ENCODE measurements at places on chromosomes 1 and 21. TPM values are rescaled to one million over a fixed set of nuclear protein-coding genes. Genes with fewer than 3 reads are reported as not detected.

GRCh38 chr1:205481629-205482151 lies 22.8 kb upstream of the CDK18 start:
- H3K36me3 ChIP-seq = no peaks in the 10 kb centered on the region
- no peak overlapping the region for H3K4me3 ChIP-seq
- peaks cover 53% of the 10 kb centered on the region for H3K27me3 ChIP-seq
- peaks cover 11% of the 10 kb centered on the region for H3K4me1 ChIP-seq
- no peak overlapping the region for H3K27ac ChIP-seq
- no peak for DNase-seq

GRCh38 chr1:48093696-48094528 lies 96.7 kb upstream of the TRABD2B start:
- H3K4me3 ChIP-seq = no peak overlapping the region
- no peaks in the 10 kb centered on the region for H3K36me3 ChIP-seq
- DNase-seq = peak; percentile 18
- H3K4me1 ChIP-seq = no peaks in the 10 kb centered on the region
- peaks cover 12% of the 10 kb centered on the region for H3K27me3 ChIP-seq
- no peak overlapping the region for H3K27ac ChIP-seq

- no peak for DNase-seq
- H3K4me1 ChIP-seq = peaks cover 3% of the 10 kb centered on the region
- no peak overlapping the region for H3K27ac ChIP-seq
- no peak overlapping the region for H3K4me3 ChIP-seq
- peaks cover 6% of the 10 kb centered on the region for H3K27me3 ChIP-seq
Observed at GRCh38 chr21:44630440-44630839, 3.5 kb downstream of the KRTAP10-9 start.

The CFHR3 gene
- total RNA-seq = 1.2 TPM

The FCER1G gene
- total RNA-seq = 6.9 TPM

The RHD gene
- total RNA-seq = 0.35 TPM

The DONSON gene
- 12.9 TPM for total RNA-seq
